Neural crest cell (in vitro differentiated cells): ENCODE measurements at places on chromosomes 2 and 18. TPM values are rescaled to one million over a fixed set of nuclear protein-coding genes. Genes with fewer than 3 reads are reported as not detected.

The UGT1A4 gene
- not detected in 2 replicates for total RNA-seq

The OR6B3 gene
- not detected in 2 replicates for total RNA-seq

DNA sequence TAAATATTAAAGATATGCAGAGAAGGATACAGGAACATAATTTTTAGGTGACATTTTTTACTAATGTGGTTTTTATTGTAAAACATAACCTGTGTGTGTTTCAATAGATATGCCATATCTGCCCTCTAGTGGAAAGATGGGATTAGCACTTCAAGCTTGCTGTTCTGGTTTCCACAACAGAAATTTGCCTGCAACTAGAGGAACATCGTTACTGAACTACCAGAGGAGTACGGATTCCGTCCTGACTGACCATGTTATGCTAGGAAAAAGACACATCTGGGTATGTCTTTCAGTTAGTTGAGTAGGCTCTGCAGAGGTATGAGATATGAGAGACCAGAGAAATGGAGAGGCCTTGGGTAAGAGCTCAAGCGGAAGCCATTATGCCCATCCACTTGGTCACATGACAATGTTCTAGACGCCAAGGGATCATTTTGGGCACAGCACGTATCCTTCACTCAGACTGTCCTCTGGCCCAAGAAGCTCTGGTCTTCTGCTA is 104.9 kb downstream of the MBD2 start:
- peak; percentile 25 for DNase-seq

GRCh38 chr2:56615760-56616159 is 432.0 kb downstream of the CCDC85A start:
- DNase-seq = no peak

GRCh38 chr2:128681507-128681906 is 362.8 kb upstream of the HS6ST1 start:
- no peak for DNase-seq

DNA sequence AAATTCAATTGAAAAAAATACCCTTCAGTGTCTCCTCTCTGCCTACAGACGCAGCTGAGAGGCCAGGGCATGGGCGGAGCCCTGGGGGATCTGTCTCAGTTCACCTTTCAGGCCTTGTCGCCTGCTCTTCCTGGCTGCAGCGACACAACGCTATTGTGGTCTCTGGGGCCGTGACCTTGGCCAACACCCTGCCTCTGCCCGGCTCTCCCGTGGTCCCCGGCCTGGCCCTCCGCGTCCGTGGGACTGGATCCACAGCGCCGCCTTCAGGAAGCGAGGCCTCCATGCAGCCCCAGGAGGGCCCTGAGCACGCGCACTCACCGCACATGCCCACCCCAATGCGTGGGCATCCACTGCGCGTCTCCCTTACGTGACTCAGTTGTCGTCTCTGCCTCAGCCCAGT is 81.1 kb downstream of the MRPS9 start:
- DNase-seq = peak; percentile 40
